ENCODE measurements at places on chromosomes 1 and 21.
A peak's percentile ranks its signal among the peaks of the same experiment; 100 is the strongest.

GRCh38 chr1:119188926-119189325 is 48.5 kb upstream of the WARS2 start:
- no peak for DNase-seq

GRCh38 chr1:156608981-156609380 is 7.7 kb upstream of the GPATCH4 start:
- peak; percentile 33 for DNase-seq

GRCh38 chr1:245256528-245256927 is 101.7 kb downstream of the KIF26B start:
- no peak for DNase-seq

DNA sequence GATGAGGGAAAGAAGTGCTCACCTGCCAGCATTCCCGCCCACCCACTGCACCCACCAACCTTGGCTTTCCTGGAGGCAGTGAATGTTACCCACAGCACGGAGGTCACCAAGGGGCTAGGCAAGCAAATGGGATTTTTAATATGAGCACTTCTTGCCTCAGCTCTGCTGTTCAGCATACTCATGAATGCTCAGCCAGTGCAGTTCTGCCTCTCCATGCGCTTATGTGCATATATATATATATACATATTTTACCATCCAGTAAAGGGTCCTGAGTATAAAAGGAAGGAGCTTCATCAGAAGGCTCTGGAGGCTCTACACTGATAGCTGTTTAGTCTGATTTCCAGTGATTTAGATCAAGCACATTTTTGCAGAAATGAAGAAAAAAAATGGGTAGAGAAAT is 366.9 kb downstream of the SIPA1L2 start:
- DNase-seq: no peak

DNA sequence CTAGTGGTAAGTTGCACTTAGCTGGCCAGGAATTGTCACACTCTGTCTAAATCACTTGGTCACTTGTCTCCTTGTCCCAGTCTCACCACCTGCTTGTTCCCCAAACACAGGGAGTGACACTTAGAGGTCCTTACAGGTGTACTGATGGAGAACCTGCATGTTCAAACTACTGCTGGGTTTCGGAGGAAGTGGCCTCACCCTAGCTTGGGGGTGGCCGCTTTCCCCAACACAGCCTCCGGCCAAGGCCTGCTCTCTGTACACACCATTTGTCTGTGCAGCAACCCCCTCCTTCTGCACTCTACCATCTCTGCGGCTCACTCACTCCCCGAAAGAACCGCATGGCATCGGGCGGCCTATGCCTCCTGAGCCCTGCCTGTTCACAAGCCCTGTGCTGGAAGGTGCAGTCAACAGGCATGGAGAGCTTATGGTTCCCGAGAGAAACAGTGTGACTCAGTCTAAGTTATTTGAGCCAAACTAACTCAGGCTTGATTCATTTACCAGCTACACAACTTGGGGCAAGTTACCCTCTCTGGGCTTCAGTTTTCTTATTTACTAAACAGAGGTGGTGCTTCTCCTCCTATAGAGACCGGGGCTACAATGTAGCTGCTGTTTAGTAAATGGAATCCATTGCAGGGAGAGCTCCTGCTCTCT is 10.5 kb upstream of the SPRR4 start:
- DNase-seq: no peak

- no peak for DNase-seq
Measured at GRCh38 chr21:39136711-39137110, 46.5 kb downstream of the PSMG1 start.

DNA sequence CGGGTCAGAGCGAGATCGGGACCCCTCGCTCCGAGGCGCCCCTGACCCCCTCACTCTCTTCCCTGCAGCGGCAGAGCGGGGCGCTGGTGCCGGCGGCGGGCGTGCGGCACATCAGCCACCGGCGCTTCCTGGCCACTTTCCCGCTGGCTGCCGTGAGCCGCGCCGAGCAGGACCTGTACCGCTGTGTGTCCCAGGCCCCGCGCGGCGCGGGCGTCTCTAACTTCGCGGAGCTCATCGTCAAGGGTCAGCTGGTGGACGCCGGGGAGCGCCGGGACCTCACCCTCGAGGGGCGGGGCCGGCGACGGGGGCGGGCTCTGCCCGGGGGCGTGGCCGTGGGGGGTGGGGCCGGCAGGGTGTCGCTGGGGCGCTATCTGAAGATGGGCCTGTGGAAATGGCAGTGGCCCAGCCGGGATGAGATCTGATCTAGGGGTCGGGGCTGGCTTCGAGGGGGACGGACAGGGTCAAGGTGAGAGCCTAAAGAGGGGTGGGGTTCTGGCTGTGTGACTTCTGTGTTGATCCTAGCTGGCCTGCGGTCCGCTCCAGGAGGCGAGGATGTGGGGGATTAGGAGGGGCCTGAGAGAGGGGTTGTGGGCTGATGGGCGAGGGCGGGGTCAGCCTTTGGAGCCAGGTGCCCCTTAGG is 23.6 kb downstream of the PTPRU start:
- no peak for DNase-seq

DNA sequence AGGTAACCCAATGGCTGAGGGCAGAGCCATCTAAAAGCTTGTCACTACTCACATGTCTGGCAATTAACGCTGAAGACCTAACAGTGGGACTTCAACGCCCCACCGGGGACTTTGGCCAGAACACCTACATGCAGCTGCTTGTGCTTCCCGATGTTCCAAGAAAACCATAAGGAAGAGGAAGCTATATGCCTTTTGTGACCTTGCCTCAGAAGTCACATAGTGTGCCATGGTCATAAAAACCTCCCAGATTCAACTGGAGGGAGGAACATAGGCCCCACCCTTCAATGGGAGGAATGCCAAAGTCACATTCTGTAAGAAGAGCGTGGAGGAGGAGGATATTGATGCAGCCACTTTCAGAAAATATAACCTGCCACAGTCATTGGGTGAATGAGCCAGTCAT is 147.8 kb upstream of the MAGI3 start:
- DNase-seq: no peak

GRCh38 chr1:150365941-150366340 is 2.0 kb downstream of the RPRD2 start:
- no peak for DNase-seq

DNA sequence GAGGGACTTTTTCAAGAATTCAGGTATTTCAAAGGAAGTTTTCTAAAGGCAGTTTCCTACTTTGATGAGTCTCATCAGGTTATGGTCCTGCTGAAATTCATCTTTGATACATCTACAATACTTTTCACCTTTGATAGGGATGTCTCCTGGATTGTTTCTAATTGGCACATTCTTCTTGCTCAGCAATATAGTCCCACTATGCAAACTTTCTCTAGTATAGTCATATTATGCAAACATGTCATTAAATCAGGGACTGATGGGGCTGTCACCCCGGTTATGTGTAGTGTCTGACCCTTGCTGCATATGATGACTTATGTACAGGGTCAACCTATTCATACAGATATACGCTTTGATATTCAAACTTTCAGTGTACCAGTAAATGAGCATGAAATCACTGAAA is 379 bp upstream of the FCRL1 start:
- no peak for DNase-seq

DNA sequence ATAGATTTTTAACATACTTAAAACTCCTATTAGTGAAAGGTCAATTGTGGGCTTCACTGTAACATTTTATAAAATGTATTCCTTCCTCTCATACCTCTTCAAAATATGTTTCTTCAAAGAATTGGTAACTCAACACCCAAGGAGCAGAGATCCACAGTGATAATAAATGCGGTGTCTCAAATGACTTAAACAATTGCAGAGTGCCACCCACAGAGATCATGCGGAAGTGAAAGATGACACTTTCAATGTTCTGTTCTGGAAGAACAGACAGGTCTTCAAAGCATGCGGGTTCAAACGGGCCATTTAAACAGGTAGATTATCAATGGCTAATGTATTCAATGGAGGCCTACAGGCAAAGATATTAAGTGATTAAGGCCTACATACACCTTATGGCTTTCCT is 157.0 kb upstream of the GREM2 start:
- DNase-seq: no peak

DNA sequence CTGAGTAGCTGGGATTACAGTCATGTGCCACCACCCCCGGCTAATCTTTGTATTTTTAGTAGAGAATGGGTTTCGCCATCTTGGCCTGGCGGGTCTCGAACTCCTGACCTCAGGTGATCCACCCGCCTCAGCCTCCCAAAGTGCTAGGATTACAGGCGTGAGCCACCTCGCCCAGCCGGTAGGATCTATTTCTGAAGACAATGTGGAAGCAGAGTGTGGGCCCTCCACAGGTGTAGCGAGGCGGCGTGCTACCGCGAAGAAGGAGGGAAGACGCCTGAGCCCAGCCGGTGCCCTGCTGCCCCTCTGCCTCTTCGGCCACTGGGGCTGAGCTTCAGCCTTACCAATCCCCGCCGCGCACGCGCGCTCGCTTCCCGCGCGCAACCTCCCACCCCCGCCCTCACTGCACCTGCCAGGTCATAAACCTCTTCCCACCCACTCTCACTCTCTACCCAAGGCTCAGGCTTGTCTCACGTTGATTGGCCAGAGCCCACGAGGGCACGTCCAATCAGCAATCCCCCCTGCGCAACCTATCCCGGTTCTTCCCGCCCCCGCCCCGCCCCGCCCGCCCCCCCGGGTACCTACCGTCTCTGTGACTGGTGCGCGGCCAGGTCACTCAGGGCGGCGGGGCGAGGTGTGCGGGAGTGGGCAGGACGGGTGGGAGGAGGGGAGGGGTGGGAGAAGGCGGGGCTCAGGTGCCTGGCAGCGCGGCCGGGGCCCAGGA is 409 bp upstream of the HOOK1 start:
- DNase-seq: peak; percentile 83

DNA sequence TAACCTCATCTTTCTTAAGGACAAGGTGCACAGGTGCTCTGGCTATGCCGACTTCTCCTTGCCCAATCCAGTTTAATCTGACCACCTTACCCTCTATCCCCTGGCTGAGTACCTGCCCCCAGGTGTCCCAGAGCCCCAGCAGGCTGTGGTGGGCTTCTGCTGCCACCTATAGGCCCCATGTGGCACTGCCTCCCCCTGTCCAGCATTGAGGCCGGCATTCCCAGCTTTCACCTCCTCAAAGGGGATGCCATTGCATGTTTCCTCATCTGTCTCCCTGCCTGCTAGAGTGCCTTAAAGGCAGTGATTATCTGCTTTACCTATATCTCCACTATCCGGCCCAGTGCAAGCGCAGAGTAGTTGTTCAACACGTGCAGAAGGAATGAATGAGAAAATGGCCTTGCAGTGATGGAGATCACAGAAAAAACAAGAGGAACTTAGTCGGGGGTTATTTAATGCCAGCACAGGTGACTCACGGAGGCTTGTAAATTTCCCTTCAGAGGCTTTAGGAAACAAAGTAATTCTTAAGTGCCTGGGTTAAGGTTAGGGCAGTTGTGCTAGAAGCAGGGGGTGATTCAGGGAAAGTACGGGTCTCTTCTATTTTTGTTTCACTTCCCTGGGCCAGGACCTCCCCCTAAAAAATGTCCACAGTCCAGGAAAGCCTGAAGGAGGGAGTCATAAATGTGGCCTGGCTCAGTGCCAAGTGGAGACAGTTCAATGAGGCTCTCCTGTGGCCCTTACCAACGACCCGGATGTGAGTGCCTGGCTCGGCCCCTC is 131.8 kb upstream of the NGF start:
- DNase-seq: no peak

GRCh38 chr1:9293533-9294404 is 1.1 kb downstream of the SPSB1 start:
- DNase-seq: no peak

- no peak for DNase-seq
Measured at GRCh38 chr1:152449661-152450060, 35.6 kb upstream of the CRNN start.

GRCh38 chr1:217272385-217272784 is 358.5 kb downstream of the GPATCH2 start:
- no peak for DNase-seq

DNA sequence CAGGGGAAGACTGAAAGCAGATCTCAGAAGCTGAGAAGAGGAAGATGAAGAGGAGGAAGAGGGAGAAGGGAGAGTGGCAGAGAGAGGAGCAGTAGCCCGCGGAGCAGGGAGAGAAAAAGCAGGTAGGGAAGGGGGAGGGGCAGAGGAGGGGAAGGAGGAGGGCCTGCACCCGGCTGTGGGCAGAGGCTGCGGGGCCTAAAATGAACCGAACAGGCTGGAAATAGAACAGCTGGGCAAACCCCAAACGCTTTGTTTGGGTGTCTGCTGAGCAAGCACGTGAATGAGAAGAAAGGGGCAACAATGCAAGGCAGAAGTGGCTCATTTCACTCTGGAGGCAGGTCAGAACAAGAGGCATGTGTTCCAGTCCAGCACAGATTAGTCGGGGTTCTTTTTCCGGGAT is 33.5 kb downstream of the KCNC4 start:
- DNase-seq: no peak

DNA sequence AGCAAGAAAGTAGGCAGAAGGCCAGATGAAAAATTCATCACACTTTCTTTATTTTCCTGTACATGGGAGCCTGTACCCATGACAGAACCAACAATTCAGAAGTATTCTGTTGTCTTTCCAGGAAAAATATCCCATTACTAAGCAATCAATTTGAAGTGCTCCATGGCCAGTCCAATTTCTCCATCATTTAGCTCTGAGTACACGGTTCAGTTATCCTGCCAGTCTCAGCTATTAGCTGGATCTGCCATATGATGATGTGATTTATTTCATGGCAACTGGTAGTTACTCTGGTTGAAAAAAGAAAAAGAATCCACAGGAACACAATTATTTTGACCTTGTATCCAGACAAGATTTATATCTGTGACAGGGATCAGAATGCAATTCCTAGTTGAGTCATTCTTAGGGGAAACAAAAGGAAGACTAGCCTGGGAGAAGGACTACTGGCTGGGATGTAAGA is 70.6 kb upstream of the GORAB start:
- no peak for DNase-seq

DNA sequence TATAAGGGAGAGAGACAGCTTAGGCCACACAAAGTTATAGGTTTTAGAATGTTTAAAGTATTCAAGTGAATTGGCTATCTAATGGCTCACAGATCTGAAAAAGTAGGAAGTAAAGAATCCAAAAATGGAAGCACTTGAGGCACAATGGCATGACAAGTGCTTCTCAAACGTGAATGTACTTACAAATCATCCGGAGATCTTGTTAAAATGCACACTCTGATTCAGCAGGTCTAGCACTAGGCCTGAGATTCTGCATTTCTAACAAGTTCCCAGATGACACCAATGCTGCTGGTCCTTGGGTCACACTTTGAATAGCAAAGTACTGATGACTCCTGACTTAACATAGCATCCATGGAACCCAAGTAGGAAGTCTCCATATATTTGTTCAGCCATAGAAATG is 20.9 kb upstream of the AGL start:
- no peak for DNase-seq

DNA sequence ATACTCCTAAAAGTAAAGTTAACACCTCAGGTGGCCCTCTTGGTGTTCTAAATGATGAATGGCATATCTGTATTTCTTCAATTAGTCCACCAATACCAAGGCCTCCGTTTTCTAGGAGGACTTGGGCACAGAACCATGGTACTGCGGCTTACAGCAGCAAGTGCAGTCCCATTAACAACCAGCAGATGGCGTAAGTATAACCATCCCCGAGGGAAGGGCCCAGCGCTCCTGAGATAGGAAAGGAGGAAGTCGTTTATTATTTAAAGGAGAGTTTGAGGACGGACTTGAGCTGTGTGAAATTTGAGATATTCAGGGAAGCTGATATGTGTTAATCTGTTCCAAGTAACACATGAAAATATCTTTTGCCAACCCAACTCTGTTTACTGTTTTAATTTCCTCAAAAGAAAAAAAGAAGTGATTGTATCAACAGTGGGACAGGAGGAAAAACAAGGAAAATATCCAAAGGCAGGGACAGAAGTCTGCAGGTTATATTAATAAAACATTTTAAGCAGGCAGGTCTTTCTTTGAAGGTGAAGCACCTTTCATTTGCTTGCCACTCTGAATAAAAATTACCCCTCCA is 37.7 kb upstream of the KCNJ15 start:
- peak; percentile 12 for DNase-seq
